ENCODE measurements at places on chromosomes 2 and 18.
A peak's percentile ranks its signal among the peaks of the same experiment; 100 is the strongest.

GRCh38 chr2:72394541-72395070 lies 246.9 kb upstream of the CYP26B1 start:
- no peak for DNase-seq

- DNase-seq = peak; percentile 87
These were observed 40.2 kb downstream of the MBP start for GRCh38 chr18:77092104-77093066.

- no peak for DNase-seq
These were observed 646.2 kb downstream of the XIRP2 start for GRCh38 chr2:167534443-167534842.

DNA sequence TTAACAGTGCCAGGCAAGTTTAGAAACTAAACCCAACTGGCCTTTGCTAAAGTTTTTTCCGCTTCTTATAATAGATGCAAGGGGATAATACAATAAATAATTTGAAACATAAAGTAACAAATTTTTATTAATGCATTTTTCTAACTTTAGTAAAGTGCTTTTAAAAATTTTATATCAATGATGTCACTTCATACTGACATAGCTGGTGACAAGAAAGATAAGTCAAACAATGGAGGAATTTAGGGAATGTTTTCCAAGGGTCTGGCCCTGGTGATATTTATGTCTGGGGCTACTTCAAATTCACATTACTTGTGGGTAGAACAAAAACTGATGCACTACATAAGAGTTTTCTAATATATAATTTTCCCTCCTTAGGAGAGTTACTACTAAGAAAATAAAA lies 61.2 kb upstream of the CBLN2 start:
- DNase-seq = no peak

DNA sequence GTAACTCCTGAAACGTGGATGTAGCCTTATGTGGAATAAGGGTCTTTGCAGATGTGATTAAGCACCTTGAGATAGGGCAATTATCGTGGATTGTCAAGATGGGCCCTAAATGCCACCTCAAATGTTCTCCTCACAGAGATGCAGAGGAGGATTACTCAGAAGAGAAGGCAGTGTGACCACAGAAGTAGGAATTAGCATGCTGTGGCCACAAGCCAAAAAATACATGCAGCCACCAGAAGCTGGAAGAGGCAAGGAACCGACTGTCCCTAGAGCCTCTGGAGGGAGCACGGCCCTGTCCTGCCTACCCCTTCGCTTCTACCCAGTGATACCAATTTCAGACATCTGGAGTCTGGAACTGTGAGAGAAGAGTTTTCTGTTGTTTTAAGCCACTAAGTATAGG lies 47.3 kb upstream of the MGAT5 start:
- no peak for DNase-seq

DNA sequence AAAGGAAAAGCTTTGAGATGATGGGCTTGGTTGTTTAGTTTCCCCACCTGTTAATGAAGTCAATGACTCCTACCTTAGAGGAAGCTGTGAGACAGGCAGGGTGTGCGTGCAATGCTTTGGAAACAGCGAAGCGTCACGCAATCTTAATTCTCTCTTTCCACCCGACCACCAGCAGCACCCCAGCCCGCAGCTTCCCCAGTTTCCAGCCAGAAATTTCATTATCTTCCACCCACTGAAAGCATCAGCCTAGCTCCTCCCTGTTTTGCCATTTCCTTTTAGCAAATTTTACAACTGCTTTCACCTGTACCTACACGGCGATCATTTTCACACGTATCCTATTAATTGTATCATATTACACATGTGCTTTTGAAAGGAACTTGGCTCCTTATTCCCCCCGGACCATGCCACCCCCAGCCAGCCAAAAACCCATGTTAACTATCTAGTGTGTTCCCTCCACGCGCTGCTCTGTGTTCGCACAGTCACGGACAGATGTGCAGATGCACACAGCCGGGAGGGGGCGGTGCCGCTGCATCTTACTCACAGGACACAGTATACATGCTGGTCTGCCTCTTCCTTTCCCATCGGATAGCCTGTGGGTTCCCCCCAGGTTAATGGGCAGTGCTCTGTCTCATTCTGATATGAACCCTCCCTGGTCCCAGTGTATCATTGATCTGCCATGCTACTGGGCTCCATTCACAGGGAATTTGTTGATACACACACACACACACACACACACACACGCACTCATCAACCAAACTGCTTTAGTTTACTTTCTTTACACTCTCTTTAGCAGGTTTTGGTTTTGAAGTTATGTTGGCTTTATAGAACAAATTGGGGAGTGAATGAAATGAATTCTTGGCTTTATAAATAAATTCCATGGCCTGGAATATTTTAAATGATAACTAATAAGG lies 22.4 kb downstream of the CYP27C1 start:
- peak; percentile 80 for DNase-seq

- DNase-seq = no peak
These were observed 43.8 kb downstream of the CDH19 start for GRCh38 chr18:66560094-66560493.

GRCh38 chr18:32470460-32470713 lies 295 bp downstream of the GAREM1 start:
- no peak for DNase-seq

GRCh38 chr2:123693836-123694235 lies 331.3 kb upstream of the CNTNAP5 start:
- DNase-seq = no peak

- peak; percentile 89 for DNase-seq
These were observed 42.8 kb downstream of the ATOH8 start for GRCh38 chr2:85796341-85797262.

GRCh38 chr2:25430556-25430955 lies 88.8 kb upstream of the DNMT3A start:
- no peak for DNase-seq

- DNase-seq = no peak
These were observed 54.9 kb downstream of the MAPRE2 start for GRCh38 chr18:35095983-35096676.

DNA sequence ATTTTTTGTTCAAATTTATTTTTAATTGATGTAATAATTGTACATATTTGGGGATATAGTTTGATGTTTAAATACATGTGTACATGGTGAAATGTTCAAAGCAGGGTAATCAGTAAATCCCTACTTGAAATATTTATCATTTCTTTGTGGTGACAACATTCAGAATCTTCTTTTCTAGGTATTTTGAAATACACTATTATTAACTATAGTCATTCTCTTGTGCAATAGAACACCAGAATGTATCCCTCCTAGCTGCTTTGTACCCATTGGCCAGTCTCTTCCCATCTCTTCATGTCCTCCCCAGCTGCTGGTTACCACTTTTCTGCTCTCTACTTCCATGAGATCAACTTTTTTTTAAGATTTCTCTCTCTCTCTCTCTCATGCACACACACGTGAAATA lies 126.5 kb downstream of the ZNF407 start:
- no peak for DNase-seq

DNA sequence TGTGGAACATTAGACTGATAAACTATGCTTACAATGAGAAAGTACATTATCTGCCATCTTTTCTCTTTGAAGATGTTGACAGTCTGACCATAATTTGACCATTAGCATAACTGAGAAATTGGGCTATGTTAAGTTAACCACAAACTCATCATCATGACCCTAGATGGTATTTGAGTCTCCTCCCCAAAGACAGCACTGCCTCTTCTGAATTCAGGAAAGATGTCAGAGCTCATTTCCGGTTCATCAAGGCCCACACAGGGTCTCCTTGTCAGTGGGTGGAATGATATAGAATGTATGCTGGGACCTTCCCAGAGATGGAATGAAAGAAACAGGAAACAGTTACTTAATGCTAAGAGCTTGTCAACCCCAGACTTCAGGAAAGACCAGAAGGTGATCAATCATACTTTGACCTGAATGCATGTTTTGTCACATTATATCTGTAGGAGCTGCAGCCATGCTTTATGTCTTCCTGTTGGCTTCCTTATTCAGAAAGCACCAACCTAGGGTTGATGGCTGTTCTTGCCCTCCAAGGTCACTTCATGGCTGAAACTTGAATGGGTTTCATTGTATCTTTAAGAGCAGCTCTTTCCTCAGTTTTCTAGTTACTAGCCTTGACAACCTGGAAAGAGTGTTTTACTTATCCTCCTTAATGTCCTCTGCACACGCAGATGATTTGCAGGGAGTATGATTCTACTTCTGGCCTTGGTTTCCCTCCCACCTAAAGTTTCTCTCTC lies 99.1 kb upstream of the NEUROD1 start:
- no peak for DNase-seq

GRCh38 chr2:43212931-43213330 lies 13.5 kb downstream of the ZFP36L2 start:
- no peak for DNase-seq

- DNase-seq = no peak
These were observed 13.7 kb downstream of the GPR17 start for GRCh38 chr2:127659408-127660290.

DNA sequence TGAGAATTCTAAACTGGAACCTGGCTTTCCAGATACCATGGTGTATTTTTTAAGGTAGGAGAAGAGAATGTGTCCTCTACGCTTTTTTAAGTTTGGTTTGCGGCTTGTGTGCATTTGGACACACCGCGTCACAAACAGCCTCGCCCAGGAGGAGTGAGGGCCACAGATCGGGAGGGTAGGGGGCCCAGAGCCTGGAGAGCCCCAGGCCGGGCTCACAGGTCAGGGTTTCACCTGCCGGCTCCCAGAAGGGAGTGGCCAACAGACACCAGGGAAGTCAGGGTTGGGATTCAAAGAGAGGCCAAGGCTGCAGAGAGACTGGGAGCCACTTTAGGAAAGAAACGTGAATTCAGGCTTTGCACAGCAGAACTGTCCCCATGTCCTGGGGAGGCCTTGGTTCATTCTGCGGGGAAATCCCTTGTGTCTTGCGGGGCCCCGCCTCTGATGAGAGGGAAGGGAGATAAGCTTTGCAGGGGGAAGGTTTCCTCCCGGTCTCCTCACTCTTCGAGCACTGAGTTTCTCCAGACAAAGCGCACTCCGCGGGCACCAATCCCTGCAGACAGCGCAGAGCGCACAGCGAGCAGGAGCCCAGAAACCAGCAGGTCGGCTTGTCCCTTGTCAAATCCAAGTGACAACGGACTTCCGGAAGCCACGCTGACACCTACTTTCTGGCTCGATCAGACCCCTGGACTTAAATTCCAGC lies 2.0 kb upstream of the TUBB6 start:
- no peak for DNase-seq

DNA sequence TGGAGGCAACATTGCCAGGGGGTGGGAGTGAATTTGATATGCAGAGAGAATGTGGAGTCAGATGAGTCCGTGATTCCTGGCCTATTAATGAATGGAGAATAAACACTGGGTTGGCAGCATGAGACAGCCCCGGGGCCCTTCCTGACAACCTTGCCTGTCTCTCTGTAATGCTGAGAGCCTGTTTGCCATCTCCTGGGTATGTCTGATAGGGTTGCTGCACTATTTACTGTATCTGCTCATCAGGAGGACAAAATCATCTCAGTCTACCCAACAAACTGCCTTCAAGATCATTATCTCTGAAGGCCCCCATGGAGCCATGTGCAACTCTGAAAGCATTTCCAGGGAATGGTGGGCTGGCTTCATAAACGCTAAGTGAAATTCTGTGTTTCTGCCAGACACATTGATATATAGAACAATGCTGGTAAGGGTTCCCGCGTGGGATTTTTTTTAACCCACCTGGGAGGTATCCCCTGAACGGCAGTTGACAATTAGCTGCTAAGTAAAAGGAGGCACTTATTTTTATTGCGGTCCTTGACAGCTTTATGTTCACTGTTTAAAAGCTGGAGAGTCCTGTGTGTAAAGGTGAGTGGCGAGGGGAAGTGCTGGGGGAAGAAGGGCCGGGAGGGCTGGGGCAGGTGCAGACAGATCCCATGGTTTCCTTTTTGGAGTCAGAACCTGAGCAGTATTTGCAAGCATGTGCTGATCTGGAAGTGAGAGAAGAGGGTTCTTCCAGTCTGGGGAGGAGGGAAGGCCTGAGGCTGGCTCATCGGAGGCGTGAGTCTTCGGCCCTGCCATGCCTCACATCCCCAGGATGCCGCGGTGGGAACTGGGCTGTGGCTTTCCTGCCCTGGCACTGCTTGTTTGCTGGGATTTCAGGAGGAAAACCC lies 64.8 kb downstream of the ARHGAP25 start:
- DNase-seq = no peak

DNA sequence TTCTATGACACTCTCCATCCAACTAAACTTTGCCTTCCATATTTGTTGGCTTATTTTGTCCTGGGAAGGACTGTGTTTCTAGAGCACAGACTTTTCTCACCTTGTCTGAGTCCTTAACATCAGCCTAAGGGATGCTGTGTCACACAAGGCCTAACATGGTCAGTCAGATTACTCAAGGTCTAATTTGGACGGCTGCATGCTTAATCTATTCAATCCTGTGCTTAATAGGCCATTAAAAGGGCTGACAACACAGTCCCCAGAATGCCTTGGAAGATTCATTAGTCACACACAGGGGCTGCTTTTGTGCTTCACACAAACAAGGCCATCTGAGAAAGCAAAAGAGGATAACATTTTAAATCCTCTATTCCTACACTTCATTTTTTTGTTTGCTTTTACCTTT lies 84.0 kb downstream of the DYNAP start:
- DNase-seq = no peak

DNA sequence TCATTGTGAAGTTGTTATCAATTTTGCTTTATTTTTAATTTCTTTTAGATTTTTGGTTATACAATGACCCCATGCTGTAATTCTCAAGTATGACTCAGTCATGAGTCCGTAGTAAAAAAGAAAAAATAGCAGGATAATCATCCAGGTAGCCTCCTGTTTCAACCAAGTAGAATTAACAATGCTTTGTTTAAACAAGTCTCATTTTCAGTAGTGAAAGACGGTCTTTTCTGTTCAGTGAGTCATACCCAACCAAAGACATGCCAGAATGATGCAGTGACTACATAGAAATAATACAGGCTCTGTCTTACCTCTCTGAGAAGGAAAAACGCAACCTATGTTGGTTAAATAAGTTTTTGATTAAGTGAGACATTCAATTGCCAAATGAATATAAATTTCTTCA lies 67.8 kb upstream of the DSC1 start:
- DNase-seq = no peak

- no peak for DNase-seq
These were observed 1106.4 kb upstream of the ZEB2 start for GRCh38 chr2:145626301-145626700.

DNA sequence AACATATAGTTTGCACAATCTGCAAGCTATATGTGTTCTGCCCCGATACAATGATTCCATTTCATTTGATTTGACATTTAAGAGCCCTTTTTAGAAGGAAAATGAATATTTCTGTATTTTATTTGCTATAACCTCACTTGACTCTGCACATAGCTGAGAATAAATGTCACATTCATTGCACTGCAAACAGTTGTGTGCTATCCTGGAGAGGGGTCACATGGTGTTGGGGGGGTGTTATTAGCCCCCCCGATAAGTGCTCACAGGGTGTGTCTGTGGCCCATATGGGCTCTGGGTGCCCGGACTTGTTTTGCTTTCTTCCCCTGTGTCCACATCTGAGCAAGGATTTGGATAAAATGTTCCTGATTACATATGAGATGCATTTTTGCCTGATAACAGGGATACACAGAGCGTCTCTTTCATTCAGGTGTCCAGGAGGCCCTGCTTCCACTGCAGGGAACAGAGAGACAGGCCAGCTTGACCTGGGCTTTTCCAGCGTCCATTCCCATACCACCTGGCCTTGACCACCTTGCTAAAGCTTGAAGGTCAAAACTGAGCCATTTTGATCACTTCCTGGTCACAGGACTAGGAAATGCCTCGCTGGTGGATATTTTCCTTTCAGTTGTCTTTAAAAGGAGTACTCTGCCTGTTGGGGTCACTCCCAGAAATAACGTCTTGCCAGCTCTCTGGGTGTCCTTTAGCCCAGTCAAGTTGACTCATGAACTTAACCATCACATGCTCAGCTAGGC lies 38.4 kb upstream of the ID2 start:
- DNase-seq = peak; percentile 37

GRCh38 chr2:20611077-20611843 lies 39.6 kb downstream of the HS1BP3 start:
- peak; percentile 89 for DNase-seq

GRCh38 chr2:237154082-237154638 lies 68.5 kb downstream of the COPS8 start:
- no peak for DNase-seq
